Heart left ventricle (tissue), 16 donors: ENCODE measurements at places on chromosomes 3 and 15. TPM values are rescaled to one million over a fixed set of nuclear protein-coding genes. Genes with fewer than 3 reads are reported as not detected.

DNA sequence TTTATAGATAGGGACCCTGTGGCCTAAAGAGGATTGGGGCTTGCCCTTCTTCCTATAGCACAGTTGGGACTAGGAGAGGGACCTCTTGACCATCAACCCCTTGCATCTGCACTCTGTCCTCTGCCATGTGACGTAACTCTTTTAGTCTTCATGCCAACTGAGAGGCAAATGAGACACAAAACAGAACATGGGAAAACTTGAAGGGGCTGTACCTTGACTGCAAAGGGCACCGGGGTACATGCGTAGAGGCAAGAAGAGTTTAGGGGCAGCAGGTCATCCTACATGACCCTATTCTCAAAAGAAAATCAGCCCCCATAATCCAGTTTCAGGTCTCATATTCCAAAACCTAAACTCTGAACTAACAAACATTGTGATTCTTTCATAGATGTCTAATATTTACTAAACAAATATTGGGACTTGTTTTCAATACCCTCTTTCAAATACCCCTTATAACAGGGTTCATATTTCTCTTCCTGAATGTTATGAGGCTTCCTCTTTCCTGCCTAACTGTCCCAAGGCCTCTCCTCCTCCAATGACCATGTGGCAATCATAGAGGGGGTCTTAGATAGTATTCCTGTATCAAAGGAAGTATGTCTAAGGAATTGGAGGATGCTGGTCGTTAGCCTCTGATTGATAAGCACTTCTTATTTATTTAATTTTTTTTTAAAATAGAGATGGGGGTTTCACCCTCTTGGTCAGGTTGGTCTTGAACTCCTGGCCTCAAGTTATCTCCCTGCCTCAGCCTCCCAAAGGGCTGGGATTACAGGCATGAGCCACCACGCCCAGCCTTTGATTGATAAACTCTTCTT lies 20.6 kb downstream of the ACKR2 start:
- H3K27ac ChIP-seq: no peak overlapping the region
- H3K27me3 ChIP-seq: no peaks in the 10 kb centered on the region
- H3K4me3 ChIP-seq: no peak overlapping the region

DNA sequence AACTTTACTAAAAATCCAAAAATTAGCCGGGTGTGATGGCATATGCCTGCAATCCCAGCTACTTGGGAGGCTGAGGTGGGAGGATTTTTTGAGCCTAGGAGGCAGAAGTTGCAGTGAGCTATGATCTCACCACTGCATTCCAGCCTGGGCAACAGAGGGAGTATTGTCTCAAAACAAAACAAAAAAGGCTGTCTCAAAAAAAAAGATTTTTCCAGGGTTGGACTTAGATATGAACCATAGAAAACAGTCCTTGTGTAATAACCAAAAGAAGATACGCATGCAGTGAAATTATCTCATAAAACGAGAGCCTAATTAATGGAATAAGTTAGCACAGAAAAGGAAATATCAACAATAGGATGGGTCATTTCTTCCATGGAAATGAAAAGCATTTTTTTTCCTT lies 320.4 kb upstream of the RASGRP1 start:
- H3K27me3 ChIP-seq: no peaks in the 10 kb centered on the region
- H3K4me3 ChIP-seq: no peak overlapping the region
- DNase-seq: no peak
- no peaks in the 10 kb centered on the region for H3K36me3 ChIP-seq
- no peak overlapping the region for H3K27ac ChIP-seq

- H3K4me1 ChIP-seq: no peaks in the 10 kb centered on the region
- H3K4me3 ChIP-seq: no peak overlapping the region
- H3K36me3 ChIP-seq: no peaks in the 10 kb centered on the region
- H3K27ac ChIP-seq: no peak overlapping the region
- no peaks in the 10 kb centered on the region for H3K27me3 ChIP-seq
Observed at GRCh38 chr3:146493221-146493620, 23.9 kb upstream of the PLSCR2 start.

- no peaks in the 10 kb centered on the region for H3K4me1 ChIP-seq
- no peak for DNase-seq
- no peaks in the 10 kb centered on the region for H3K36me3 ChIP-seq
- H3K27ac ChIP-seq: no peak overlapping the region
Observed at GRCh38 chr3:165523801-165524200, 313.4 kb downstream of the BCHE start.

DNA sequence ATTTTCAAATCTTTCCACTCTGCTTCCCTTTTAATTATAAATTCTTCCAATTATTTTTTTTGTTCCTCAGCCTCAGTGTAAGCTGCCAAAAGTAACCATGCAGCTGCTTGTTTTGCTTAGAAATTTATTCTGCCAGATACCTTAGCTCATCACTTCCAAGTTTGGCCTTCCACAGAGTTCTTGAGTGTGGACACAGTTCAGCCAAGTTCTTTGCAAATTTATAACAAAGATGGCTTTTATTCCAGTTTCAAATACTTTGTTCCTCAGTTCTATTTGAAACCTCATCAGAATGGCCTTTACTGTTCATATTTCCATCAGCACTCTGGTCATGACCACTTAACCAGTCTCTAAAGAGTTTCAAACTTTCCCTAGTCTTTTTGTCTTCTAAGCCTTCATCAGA lies 10.3 kb downstream of the RTP1 start:
- no peak overlapping the region for H3K27ac ChIP-seq
- H3K36me3 ChIP-seq: no peaks in the 10 kb centered on the region
- H3K27me3 ChIP-seq: no peaks in the 10 kb centered on the region
- peaks cover 38% of the 10 kb centered on the region for H3K4me1 ChIP-seq
- no peak for DNase-seq
- no peak overlapping the region for H3K4me3 ChIP-seq

DNA sequence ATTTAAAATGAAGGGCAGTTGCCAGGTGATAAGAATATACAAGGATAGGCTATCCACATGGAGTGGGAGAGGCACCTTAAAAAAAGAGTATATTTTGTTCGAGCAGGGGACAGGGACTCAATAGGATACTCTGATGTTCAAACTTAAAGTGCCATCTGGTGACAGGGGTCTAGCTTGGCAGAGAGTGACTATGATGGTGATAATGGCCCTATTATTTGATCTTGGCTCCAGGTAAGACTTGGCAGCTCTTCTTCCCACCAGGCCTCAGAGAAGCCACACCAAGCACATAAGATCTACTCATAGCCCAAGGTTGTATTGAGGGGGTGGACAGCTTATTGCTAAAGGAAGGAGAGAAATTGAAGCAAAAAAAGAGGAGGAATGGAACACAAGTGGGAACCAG lies 109.0 kb upstream of the MANF start:
- H3K36me3 ChIP-seq: no peaks in the 10 kb centered on the region
- H3K27ac ChIP-seq: no peak overlapping the region
- H3K4me3 ChIP-seq: no peak overlapping the region
- no peak for DNase-seq

GRCh38 chr3:188720215-188720614 lies 451.6 kb upstream of the TPRG1 start:
- no peak overlapping the region for H3K4me3 ChIP-seq
- no peaks in the 10 kb centered on the region for H3K36me3 ChIP-seq
- no peaks in the 10 kb centered on the region for H3K27me3 ChIP-seq
- no peak overlapping the region for H3K27ac ChIP-seq
- DNase-seq: no peak
- peaks cover 15% of the 10 kb centered on the region for H3K4me1 ChIP-seq

GRCh38 chr15:42111924-42112323 lies 17.6 kb upstream of the PLA2G4D start:
- H3K4me3 ChIP-seq: no peak overlapping the region
- no peaks in the 10 kb centered on the region for H3K36me3 ChIP-seq
- H3K4me1 ChIP-seq: no peaks in the 10 kb centered on the region
- H3K27me3 ChIP-seq: no peaks in the 10 kb centered on the region

GRCh38 chr3:53709256-53709655 lies 137.0 kb downstream of the CHDH start:
- H3K27ac ChIP-seq: no peak overlapping the region
- H3K36me3 ChIP-seq: no peaks in the 10 kb centered on the region
- H3K27me3 ChIP-seq: no peaks in the 10 kb centered on the region
- DNase-seq: no peak
- H3K4me1 ChIP-seq: peaks cover 10% of the 10 kb centered on the region

- no peak overlapping the region for H3K4me3 ChIP-seq
- no peaks in the 10 kb centered on the region for H3K36me3 ChIP-seq
- H3K27me3 ChIP-seq: no peaks in the 10 kb centered on the region
- DNase-seq: peak; percentile 36
- H3K4me1 ChIP-seq: peaks cover 35% of the 10 kb centered on the region
Observed at GRCh38 chr15:98809273-98809672, 160.9 kb downstream of the IGF1R start.

- no peaks in the 10 kb centered on the region for H3K27me3 ChIP-seq
- no peak overlapping the region for H3K27ac ChIP-seq
- no peak for DNase-seq
- no peak overlapping the region for H3K4me3 ChIP-seq
Observed at GRCh38 chr3:57046101-57046765, 14.2 kb upstream of the SPATA12 start.

DNA sequence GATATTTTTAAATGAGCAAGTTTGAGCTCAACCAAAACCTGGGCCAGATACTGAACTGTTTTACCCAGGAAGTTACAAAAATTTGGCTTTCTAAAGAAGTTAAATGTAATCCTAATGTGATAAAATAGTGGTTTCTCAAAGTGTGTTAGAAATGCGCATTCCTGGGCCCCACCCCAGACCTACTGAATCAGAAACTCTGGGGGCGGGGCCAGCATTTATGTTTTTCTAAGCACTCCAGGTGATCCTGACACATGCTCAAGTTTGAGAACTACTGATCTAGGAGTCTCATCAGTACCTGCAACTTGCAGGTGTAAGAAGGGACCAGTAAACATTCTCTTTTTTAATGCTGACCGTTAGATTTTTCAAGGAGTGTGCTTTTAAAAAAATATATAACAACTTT lies 190.6 kb downstream of the VPS13C start:
- no peaks in the 10 kb centered on the region for H3K27me3 ChIP-seq
- peaks cover 95% of the 10 kb centered on the region for H3K36me3 ChIP-seq
- no peak overlapping the region for H3K4me3 ChIP-seq
- H3K4me1 ChIP-seq: no peaks in the 10 kb centered on the region
- H3K27ac ChIP-seq: no peak overlapping the region

DNA sequence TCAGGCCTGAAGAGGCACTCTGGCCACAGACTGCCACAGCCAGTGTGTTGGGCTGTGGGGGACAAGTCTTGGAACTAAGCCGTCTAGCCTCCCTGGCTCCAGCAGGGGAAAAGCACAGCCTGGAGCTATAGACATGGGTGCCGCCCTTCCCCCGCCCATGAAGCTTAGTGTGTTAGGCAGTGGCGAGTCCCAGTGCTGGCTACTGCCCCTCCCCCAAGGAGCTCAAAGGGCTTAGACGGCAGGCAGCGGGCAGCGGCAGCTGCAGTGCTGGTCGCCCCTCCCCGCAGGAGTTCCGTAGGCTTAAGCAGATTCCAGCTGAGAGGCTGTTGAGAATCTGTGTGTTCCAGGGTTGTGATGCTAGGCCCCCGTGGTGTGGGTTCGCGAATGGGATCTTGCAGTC lies 135.8 kb upstream of the RORA start:
- no peaks in the 10 kb centered on the region for H3K36me3 ChIP-seq
- H3K27ac ChIP-seq: no peak overlapping the region
- H3K27me3 ChIP-seq: no peaks in the 10 kb centered on the region
- peak; percentile 22 for DNase-seq
- H3K4me1 ChIP-seq: no peaks in the 10 kb centered on the region

DNA sequence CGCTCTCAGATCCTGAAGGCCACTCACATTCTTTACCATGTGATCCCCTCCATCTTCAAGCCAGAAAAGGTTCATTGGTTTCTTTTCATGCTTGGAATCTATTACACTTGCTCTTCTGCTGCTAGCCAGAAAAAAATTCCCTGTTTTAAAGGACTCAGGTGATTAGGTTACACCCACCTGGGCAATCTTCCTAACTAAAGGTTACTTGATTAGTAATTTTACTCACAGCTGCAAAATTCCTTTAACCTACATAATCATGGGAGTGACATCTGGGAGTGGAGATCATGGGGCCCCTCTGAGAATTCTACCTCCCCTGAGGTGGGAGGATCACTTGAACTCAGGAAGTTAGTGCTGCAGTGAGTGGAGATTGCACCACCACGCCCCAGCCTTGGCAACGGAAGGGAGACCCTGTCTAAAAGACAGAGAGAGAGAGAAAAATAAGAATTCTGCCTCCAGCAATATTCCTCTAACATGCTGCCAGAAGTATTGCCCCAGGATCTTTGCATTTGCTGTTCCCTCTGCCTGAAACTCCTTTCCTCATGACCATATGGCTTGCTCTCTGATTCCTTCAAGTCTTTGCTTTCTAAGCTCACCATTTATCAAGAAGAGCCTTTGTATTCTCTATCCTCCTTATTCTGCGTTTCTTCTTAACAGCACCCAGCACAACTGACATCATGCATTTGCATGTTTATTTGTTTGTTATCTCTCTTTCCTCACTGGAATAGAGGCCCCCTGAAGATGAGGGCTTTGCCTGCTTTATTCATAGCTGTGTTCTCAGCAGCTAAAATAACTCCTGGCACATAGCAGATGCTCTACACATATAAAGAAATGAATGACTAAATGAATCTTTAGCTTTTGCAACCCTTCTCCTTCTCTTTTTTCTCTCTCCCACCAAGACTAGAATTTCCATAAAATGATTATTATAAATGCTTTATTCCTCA lies 68.2 kb downstream of the EDEM1 start:
- H3K36me3 ChIP-seq: no peaks in the 10 kb centered on the region
- no peak for DNase-seq
- H3K27me3 ChIP-seq: no peaks in the 10 kb centered on the region
- no peaks in the 10 kb centered on the region for H3K4me1 ChIP-seq
- no peak overlapping the region for H3K4me3 ChIP-seq
- H3K27ac ChIP-seq: no peak overlapping the region

- no peaks in the 10 kb centered on the region for H3K36me3 ChIP-seq
- H3K27me3 ChIP-seq: no peaks in the 10 kb centered on the region
- no peak for DNase-seq
Observed at GRCh38 chr15:46089467-46089935, 454.7 kb downstream of the SQOR start.

Gene KBTBD12
- total RNA-seq: 29.6 TPM

Gene CYP1A2
- total RNA-seq: not detected

Gene POTEB3
- not detected for total RNA-seq

Gene ZNF621
- total RNA-seq: 8.8 TPM

Gene HCN4
- 10.9 TPM for total RNA-seq

Gene GPR149
- total RNA-seq: not detected

Gene TNNC1
- 8,364 TPM for total RNA-seq

Gene VPS39
- 56.7 TPM for total RNA-seq

Gene UBR1
- total RNA-seq: 36.0 TPM

Gene SLC7A14
- not detected for total RNA-seq

Gene ZNF501
- 3.9 TPM for total RNA-seq
